NCI-H1930 (cell line): ENCODE measurements at places on chromosomes 6 and 20.

DNA sequence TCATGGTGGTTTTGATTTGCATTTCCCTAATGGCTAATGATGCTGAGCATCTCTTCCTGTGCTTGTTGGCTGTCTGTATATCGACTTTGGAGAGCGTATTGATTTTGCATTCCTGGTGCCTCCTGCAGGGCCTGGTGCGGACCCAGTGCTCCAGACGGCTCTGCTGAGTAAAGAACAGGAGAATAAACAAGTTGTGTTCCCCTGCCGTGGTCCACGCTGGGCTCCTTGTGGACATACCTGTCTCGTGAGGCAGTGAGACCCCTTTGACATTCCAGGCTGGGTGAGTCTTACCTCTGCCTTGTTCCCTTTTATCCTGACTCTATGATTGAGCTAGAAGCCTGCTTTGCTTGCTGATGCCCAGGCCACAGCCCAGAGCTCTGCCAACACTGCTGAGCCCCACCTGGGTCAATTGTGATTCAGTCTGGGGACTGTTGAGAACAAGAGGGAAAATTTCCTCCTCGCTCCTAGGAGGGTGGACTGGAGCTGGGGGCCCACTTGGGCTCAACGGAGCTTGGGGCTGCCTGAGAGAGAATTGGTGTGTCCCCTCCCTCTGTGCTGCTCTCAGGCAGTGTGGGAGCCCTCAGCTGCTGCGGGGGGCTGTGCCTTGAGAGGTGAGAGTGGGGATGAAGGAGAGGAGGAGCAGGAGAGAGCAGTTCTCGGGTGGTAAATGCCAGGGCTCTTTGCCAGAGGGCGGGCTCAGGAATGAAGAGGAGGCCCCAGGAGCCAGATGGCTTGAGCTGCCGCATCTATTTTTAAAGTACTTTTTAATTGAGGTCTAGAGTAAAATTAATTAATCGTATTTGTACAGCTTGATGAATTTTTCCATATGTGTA is 43.7 kb upstream of the PMEPA1 start:
- no peak for DNase-seq

- no peak for DNase-seq
Observed at GRCh38 chr6:144343701-144344428, 58.7 kb downstream of the UTRN start.

DNA sequence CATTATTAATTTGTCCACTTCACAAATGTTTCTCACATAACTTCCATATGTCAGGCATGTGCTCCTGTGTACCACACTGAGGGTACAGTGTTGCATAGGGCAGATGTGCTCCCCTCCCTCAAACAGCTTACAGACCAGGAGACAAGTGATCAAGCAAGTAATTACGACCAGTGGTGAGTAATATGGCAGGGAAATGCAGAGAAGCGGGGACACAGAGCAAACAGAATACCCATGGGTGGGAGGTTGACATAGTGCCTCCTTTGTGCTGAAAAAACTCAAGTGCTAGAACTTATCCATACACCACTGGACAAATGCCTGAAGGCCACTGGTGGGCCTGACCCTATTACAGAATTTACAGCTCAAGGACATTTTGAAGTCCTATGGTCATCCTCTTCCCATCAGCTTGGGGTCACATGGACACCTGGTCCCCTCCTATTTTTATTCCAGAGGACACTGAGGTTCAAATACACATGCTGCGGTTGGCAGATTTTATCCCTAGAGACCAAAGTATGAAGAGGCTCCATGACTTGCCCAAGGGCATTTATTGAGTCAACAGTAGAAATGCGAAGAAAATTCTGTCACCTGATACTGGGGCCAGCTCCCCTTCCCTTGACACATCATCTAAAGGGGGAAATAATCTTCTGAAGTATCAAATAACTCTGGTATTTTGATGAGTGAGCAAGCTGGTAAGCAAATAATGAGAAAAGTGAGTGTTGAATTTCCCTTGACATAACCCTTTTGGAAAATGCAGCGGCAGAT is 116.6 kb downstream of the QRSL1 start:
- DNase-seq, result no peak

- no peak for DNase-seq
Observed at GRCh38 chr6:46390153-46390876, 100.9 kb downstream of the RCAN2 start.

DNA sequence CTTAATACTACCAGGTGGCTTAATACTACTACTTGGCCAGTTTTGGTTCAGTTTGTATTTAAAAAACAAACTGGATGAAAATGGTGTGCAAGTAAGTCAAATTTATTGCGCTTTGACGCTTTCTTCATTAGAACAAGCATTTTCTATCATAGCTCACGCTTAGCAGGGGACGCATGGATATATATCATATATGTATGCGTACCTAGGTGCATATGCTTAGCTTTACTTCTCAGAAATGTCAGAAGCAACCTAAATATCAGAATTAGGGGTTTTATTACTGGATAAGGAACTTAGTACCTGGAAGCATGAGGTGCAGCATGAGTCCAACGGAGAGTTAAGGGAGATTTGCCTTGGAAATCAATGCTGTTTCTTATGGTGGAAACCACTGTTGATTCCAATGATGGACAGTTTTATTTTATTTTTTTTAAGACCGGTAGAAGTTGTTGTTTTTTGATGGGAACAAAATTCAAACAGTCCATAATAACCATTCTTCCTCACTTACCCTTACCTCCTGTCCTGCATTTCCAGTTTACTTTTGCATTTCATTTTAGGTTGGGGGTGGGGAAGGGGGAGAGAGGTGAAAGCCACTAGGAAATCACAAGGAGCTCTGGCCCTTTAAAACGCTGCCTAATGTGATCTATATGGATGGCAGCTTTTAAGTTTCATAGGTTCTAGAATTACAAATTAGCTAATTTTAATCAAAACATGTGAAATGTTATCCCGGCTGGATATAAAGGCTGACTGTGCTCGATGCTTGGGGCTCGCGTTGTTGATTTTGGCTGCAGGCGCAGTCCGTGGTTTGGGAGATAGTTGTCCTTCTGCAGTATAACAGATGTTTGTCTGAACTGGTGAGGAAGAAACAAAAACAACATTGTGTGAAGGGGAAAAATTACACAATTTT is 2.1 kb downstream of the SOBP start:
- no peak for DNase-seq

DNA sequence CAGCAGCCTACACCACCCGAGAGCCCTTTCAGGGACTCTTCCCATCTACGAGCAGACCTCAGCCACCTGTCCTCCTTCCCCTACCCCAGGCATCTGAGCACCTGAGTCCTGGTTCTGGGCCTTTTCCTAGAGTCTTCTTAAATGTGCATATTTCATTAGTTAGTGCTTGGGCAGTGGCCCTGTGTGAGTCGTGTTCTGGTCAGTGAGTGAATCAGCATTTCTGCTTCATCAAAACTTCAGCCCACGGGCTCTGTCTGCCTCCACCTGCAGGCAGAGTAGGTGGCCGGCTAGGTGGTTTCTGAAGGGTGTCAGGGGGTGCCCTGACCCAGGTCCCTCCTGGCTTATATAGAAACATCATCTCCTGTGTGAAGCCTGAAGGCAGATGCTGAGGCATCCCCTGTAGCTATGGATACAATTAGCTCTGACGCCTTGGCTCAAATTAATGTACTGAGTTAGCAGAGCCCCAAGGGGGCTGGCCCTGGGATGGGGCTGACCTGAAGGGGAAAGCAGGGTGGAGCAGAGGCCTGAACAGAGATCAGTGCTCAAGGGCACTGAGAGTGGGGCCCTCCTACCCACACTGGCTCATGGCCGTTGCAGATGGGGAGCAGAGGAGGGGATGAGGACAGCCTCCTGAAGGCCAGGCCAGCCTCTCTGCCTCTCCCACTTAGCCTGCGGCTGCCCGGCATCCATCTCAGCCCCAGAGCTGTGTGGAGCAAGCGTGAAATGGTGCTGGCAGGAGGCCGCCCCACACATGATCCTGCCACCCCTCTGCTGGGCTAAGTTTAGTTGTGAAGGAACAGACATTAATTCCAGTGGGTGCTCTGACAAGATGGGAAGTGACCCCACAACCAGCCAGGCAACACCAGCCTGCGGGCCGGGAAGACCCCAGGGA is 13.6 kb downstream of the IP6K3 start:
- no peak for DNase-seq

DNA sequence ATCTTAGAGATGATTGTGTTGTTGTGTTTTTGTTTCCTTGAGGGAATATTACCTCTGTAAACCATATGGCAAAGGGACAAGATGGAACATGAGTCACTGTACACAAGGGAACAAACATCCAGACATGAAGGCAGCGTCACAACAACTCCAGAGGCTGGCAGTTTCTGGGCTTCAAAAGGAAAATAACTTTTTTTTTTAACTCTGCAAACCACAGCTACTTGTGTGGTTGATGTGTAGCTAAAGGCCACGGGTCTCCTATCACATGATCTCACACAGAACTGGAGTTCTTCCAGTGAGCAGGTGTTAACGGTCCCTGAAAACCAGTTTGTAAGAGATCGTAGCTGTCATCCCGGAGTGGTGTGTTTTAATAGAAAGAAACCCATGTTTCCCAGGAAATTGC is 33.2 kb upstream of the HBS1L start:
- no peak for DNase-seq

- DNase-seq, result no peak
Observed at GRCh38 chr6:168186438-168186837, 107.4 kb upstream of the FRMD1 start.

GRCh38 chr6:150008588-150008987 is 16.7 kb downstream of the RAET1L start:
- DNase-seq, result no peak

GRCh38 chr6:167221400-167222201 is 63.8 kb upstream of the GPR31 start:
- no peak for DNase-seq

DNA sequence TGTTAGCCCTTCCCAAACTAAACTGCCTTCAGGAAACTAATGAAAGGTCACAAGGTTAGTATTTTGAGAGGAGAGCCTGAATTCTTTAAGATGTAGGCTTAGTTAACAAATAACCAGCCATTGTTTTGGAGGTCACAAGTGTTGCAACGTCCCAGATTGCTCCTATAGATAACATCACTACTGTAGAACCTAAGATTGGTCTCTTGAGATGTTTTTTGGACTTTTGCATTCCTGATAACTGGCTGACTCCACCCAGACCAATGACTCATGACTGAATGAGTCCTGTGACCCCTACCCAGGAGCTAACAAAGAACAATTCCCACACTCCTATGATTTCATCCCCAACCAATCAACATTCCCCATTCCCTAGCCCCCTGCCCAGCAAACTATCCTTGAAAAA is 178.8 kb downstream of the SCP2D1 start:
- DNase-seq, result no peak

- DNase-seq, result no peak
Observed at GRCh38 chr20:36308353-36308752, 2.2 kb downstream of the DLGAP4 start.

GRCh38 chr6:163543321-163543720 is 128.8 kb downstream of the QKI start:
- DNase-seq, result peak; percentile 60

DNA sequence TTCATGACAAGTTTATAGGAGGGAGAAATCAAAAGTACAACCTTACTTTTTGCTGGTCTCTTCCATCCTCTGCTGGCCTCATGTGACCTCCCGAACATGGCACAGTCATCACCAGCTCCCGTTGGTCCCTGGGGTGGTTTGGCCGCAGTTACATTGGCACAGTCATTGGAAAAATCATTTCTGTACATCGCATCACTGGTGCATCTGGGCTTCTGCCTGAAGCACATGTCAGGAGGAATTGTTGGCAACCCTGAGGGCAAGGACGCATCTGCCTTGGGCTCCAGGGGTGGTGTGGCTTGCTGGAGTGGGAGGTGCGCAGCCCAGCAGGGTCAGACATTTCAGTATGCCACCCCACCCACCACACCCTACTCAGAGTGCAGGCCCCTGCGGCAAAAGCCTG is 162.9 kb upstream of the SLC24A3 start:
- DNase-seq, result no peak

GRCh38 chr6:76886900-76887299 is 576.4 kb downstream of the HTR1B start:
- DNase-seq, result no peak

DNA sequence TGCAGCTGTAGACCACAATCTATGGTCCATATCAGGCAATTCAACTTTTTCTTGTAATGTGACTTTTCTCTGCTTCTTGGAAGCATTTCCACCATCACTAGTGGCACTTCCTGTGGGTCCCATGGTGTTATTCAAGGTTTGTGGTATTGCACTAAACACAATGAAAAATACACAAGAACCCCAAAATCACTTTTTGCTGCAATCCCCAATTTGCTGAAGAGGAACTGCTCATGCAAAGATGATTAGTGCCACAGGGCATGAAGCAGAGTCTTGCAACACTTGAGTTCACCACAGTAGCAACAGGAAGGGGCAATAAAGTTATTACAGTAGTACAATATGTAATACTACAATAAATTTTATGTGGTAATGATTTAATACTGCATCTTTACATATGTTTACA is 16.8 kb upstream of the TAAR1 start:
- no peak for DNase-seq

DNA sequence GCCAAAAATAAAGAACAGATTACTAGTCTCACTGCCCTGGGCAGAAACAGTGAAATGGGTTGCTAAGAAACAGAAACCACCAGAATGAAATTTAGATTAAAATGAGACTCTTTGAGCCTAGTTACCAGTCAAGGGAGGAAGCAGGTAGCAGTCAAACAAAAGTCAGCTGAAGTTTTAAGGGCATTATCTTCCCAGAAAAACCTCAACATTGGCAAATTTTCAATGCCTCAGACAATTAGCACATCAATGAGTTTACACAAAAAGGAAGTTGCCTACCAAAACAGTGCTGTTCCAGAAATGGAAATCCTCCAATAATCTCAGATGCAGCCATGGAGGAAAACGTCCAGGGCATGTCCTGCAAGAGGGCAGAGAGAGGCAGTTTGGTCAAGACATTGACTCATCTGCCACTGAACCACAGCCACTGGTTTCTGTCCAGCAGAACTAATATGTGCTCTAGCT is 399.7 kb upstream of the ADGRB3 start:
- no peak for DNase-seq

DNA sequence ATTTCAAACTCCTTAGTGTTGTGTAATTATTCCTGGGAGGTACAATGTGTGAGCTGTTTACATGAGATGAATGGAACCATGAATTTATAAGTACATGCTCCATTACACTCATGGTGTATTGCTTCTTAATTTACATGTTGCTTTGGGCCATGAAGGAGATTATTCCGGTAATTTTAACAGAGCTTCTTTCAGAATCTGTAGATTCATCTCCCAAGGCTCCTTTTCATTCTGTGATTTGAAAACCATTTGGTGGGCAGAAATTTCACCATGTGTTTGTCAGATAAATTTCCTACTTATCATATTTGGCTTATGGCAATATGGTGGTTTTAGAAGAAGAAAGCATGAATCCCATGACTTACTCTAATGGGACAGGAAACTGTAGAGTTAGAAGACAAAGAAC is 421.6 kb upstream of the EYS start:
- DNase-seq, result no peak

DNA sequence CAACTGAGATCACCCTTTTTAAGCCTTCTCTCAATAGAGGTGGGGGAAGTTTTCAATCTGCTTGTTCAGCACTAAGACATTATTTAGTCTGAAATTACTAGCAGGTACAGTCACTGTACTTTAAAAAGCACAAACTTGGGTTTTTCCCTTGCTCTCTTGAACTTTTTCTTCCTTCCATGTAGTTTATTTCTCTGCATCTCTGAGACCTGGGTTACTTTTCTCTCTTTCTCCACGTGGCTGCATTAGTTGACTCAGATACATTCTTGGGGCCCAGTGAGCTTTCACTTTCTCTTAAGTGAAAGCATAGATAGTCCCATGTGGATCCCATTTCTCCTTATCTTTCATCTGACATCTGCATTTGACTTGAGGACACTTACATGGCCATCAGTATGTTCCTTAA is 433.9 kb upstream of the MAP3K7 start:
- no peak for DNase-seq
